ENCODE measurements at places on chromosomes 3 and 15.

- no peak for DNase-seq
These were observed 485 bp downstream of the PAK6 start for GRCh38 chr15:40239404-40239692.

DNA sequence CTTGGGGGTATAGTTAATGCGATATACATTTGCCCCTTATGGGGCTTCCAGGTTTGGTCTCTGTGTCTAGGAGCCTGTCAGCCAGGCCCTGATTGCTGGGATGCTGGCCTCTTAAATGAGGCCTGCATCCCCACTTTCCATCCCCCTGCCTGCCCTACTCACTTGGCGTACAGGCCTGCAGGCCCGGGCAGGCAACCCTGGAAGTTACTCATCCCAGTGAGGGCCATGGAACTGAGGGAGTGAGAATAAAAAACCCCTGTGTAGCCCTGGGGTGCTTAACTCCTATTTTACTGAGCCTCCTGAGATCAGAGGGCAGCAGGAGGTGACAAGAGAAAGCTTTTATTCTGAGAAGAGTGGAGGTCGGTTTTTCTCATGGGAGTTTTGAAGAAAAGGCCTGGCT, 2.0 kb downstream of the DISP2 start:
- no peak for DNase-seq

- DNase-seq = no peak
These were observed 195.9 kb downstream of the TP63 start for GRCh38 chr3:189827108-189827507.

- DNase-seq = no peak
These were observed 64.0 kb downstream of the SYNM start for GRCh38 chr15:99168601-99169580.

DNA sequence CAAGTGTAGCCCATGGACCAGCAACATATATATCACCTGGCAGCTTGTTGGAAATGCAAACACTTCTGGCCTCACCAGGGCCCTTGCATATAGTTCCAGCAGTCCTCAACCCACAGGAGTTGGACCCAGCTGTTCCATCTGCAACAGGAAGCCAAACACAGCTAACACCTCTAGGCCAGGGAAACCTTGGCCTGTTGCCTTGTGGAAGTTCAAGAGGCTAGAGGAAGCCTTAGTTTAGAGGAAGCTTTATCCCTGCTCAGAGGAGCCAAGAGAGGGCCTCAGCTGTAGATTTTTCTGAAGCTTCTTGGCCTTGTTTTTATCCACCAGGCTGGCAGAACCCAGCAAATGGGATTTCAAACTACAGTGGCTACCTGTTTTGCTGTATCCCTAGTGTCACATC, 11.4 kb downstream of the FHIT start:
- no peak for DNase-seq

- DNase-seq = no peak
These were observed 382.7 kb downstream of the GBE1 start for GRCh38 chr3:81378552-81379293.
